ENCODE measurements at places on chromosomes 7 and 10.

DNA sequence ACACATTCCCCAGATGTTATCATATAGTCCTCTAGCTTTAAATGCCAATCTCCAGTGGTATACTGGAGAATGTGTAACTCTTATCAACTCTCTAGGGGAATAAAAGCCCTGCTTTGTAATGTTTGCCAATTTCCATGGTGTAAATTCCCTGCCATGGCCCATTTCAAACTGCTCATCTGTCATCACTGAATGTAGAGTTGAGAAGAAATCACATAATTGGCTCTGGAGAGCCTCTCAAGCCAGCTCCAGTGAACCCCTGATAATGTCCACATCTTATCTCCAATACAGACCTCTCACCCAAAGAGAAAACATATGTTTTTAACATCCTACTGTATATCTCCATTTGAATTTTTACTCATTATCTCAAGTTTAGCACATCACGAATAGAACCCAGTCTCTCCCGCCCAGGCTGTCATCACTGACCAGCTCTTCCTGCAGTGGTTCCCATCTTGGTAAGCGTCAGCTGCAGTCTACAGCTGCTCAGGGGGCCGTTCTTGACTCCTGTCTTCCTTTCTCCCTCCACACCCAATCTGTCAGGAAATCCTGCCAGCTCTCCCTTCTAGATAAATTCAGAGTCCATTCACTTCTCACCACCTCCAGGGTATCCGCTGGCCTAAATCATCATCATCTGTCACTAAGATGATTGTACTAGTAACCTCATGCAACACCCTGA is 332.4 kb downstream of the FRMD4A start:
- no peak for DNase-seq

DNA sequence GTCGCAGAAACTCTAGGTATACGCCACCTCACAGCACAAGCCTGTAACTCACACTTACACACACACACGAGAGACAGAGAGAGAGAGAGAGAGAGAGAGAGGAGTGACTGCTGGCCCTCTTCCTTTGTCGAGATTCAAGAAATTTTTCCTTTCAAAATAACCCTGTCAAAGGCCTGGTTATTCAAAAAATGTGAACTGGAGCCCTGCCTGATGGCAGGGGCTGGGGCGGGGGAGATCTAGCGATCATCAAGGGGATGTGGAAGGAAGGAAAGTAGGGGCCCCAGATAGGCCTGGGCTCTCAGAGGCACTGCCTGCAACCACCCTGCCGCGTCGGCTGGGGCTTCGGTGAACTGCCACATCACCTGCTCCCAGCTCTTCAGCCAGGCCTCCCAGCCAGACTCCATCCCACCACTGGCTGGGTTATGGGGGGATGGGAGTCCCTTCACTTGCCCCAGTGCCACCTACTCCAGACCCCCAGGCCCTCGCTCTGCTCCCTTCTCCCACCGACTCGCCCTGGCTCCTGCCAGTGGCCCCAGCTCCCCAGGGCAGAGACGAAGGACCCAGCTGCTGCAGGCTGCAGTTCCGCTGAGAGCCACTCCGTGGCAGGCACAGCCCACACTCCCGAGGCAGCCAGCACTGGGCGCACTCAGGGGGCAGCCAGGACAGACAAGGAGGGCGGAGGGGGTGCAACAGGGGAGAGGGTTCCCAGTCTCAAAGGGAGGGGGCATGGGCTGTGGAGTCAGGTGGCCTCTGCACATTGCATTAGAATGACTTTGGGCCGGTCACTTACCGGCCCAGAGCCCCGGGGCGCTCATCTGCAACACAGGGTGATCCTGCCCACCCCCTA is 15.3 kb downstream of the KCNH2 start:
- no peak for DNase-seq

- no peak for DNase-seq
Measured at GRCh38 chr10:5512881-5513612, 11.7 kb upstream of the CALML3 start.

DNA sequence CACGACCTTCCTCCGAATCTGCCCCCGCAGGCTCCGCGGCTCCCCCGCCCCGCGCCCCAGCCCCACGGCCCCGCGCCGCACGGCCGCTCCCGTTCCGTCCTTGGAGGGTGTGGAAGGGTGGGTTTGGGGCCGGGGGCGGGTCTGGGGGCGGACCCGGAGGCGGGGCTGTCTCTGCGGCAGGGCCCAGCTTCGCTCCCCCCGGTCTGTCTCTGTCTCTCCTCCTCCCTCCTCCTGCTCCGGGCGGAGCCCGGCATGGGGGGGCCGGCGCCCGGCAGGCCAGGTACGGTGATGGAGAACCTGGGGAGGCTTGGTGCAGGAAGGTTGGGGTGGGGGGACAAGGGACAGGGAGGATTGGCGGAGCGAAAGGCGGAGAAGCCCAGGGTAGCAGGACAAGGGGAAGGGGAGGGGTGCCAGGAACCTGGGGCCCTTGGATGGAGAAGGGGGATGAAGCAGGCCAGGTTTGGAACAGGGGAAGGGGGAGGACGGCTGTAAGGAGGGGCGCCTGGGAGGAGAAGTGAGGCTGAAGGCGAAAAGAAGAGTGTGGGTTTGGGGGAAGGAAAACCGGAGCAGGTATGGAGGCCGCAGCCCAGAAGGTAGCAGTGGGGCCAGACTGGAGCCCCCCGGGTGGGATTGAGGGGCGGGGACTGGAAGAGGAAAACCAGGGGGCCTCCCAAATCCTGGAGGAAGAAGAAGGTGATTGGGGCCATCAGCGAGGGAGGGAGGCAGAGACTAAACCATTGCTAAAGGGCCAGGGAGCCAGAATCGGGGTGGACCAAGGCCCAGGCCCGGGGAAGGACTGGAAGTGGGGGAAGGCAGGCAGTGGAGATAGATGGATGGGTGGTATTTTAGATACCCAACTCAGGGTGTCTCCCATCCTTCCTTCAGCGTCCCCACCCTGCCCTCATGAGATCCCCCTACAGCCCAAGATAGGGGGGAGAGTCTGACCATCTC is at the start of gene NYAP1:
Gene NYAP1, plus strand, starts transcription at position 206 of the 951 bp plus-strand sequence. CDS start 1,385 bp downstream, outside the sequence.
- DNase-seq: no peak

GRCh38 chr7:24307326-24307725 is 23.3 kb downstream of the NPY start:
- no peak for DNase-seq

GRCh38 chr10:32318476-32318896 is 28.5 kb downstream of the EPC1 start:
- no peak for DNase-seq

DNA sequence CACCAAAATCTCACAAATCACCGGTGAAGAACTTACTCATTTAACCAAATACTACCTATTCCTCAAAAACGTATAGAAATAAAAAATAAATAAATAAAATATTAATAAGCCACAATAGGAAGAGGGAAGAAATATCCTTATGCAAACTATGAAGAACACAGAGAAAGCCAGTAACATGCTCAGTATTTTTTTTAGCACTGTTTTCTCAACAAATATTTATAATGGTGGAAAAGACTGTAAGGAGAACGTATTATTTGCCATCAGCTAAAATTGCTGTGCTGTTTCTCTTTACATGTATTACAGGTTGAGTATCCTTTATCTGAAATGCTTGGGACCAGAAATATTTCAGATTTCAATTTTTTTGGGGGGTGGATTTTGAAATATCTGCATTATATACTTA is 21.0 kb downstream of the KIAA1217 start:
- DNase-seq: no peak

- no peak for DNase-seq
Measured at GRCh38 chr10:13989616-13990015, 341.1 kb downstream of the FRMD4A start.

DNA sequence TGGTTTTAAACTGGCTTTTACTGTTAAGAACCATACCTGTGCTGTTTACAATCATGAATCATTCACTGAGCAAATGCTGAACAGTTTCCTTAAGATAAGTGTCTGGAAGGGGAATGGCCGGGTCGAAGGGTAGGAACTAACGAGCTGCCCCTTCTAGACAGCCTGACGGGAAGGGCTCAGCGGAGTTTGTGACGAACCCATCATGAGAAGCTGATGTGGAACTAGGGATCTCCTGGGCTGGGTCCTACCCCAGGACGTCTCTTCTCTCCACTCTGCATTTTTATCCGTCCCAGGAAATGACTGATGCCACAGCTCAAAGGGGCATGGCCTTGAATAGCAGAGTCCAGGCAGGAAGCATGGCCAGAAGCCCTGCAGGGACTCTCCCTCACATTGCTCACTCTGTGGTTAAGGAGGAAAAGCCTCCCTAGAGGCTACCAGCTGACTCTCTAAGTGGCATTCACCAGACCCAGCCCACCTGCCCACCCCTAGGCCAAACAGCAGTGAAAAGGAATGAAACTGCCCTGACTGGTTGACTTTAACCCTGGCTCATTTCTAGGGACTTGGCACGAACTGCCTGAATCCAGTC is 112.0 kb downstream of the PFKFB3 start:
- no peak for DNase-seq

DNA sequence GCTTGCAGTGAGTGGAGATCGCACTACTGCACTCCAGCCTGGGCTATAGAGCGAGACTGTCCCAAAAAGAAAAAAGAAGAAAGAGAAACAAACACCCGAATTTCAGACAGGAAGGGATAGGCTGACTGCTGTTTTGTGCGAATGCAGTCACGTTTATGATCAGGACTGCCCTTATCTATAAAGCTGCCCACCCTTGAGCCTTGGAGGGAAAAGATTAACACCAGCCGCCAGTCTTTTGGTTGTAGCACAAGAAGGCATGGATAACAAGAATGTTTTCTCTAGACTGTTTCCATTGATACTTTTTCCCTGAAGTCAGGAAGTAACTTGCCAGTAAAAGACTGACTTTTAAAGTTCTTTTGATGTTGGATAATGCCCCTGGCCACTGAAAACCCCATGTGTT is 314.0 kb downstream of the BICC1 start:
- no peak for DNase-seq

GRCh38 chr10:29643771-29644501 is 9.2 kb upstream of the SVIL start:
- no peak for DNase-seq

- no peak for DNase-seq
Measured at GRCh38 chr10:6299743-6300105, 97.0 kb downstream of the PFKFB3 start.

- DNase-seq: no peak
Measured at GRCh38 chr10:124624466-124624865, 119.7 kb downstream of the FAM53B start.

GRCh38 chr7:56537952-56538351 is 421.7 kb upstream of the NUPR2 start:
- DNase-seq: no peak

DNA sequence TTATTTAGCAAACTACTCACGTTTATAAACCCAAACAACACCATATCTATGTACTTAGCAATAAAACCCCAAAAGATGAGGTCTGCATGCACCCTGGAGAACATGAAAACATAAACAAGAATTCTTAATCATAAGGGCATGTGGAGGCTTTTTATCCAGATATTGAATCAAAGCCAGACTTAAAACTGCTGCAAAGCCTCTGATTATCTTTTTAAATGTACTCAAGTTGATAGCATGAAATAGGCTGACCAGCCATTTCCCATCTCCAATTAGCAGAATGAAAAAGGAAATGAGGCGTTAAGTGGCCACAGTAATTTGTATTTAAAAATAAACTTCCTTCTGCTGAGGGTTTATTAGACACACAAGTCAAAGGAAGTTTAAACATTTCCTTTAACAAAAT is 48.3 kb downstream of the ITIH5 start:
- no peak for DNase-seq

GRCh38 chr7:19104811-19105210 is 12.6 kb downstream of the TWIST1 start:
- no peak for DNase-seq

DNA sequence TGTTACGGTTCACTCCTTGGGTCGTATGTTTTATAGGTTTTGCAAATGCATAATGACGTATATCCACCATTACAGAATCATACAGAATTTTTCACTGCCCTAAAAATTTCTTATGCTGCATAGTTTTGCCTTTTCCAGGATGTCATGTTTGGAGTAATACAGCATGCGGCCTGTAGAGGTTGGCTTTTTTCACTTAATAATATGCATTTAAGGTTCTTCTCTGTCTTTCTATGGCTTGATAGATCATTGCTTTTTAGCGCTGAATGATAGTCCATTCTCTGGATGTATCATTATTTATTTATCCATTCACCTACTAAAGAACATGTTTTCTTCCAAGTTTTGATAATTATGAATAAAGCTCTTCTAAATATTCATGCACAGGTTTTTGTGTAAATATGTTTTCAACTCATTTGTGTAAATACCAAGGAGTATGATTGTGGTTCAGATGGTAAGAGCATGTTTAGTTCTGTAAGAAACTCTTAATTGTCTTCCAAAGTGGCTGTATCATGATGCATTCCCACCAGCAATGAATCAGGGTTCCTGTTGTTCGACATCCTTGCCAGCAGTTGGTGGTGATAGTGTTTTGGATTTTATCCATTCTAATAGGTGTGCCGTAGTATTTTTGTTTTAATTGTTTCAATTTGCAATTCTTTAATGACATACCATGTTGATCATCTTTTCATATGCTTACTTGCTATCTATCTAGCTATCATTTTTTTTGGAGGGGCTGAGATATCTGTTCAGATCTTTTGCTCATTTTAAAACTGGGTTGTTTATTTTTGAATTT is 531.2 kb upstream of the GHITM start:
- DNase-seq: no peak

DNA sequence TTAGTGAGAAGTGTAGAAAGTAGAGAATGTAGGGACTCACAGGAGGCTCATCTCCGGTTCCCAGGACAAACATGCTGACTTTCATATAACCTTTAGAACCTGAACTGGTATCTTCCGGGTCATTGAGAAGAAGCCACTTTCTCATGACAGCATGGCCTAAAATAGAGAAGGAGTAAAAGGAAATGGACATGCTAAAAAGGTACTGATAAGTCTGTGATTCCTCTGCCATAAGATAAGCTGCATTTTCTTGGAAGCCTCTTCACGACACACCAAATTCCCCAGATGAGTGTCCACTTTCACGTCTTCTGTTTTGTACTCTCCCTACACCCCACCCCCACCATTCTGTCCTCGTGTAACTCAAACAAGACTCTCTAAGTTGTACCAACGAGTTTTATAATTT is 79.9 kb downstream of the MYOF start:
- no peak for DNase-seq

DNA sequence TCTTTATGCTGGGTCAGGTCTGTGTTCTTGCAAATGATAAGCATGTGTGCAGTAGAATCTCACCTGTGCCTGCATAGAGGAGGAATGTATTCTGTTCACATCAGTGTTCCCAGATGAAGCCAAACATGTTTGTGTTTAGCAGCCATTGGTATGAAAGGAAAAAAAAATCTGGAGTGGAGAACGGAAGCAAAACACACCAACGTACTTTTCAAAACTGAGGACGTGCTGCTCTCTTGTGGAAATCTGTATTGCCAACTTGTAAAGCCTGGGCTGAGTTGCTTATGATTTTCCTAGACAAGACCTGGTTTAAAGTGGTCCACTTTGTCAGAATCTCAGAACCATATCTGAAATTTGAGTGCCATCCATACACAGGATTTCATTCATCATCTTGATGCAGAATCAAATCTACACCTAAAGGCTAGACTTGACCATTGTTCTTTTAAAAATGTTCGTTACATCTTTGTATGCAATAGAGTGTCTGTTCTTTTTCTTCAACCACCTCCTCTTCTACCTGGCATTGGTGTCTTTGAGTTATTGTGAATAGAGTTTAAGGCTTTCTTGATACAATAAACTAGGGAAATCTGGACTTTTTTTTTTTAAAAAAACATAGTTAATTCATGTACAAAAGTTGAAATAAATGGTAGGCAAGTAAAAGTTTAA is 367.7 kb downstream of the PHF14 start:
- DNase-seq: no peak

- DNase-seq: no peak
Measured at GRCh38 chr10:14486777-14487487, 156.2 kb upstream of the FRMD4A start.

GRCh38 chr10:48555310-48556042 is 49.4 kb downstream of the ARHGAP22 start:
- DNase-seq: no peak

- DNase-seq: no peak
Measured at GRCh38 chr7:158281441-158281840, 306.2 kb downstream of the PTPRN2 start.

All from stimulated activated CD8-positive, alpha-beta memory T cell treated with anti-CD3 and anti-CD28 coated beads, Interleukin-7, amount 100 ng/mL, for 24 hours (primary cell).